ENCODE measurements at places on chromosomes 4 and X.

DNA sequence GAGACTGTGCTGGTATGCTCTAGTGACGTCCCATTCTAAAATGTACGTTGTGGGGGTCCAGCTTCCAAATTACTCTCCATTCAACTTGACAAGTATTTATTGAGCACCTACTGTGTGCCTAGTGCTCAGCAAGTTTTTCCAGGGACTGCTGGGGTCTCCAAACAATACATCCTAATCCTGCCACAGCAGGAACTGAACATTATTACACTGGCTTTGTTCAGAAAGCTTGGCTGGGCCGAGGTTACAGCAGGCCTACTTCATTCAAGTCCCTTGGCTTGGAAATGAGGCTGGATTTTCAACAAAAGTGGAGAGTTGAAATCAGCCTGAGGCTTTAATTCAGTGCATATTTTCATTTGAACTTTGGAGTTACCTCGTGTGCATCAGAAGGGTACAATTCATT is 78.0 kb downstream of the GUCY2F start:
- DNase-seq: no peak

GRCh38 chrX:39449352-39449751 is 648.1 kb downstream of the MID1IP1 start:
- no peak for DNase-seq

DNA sequence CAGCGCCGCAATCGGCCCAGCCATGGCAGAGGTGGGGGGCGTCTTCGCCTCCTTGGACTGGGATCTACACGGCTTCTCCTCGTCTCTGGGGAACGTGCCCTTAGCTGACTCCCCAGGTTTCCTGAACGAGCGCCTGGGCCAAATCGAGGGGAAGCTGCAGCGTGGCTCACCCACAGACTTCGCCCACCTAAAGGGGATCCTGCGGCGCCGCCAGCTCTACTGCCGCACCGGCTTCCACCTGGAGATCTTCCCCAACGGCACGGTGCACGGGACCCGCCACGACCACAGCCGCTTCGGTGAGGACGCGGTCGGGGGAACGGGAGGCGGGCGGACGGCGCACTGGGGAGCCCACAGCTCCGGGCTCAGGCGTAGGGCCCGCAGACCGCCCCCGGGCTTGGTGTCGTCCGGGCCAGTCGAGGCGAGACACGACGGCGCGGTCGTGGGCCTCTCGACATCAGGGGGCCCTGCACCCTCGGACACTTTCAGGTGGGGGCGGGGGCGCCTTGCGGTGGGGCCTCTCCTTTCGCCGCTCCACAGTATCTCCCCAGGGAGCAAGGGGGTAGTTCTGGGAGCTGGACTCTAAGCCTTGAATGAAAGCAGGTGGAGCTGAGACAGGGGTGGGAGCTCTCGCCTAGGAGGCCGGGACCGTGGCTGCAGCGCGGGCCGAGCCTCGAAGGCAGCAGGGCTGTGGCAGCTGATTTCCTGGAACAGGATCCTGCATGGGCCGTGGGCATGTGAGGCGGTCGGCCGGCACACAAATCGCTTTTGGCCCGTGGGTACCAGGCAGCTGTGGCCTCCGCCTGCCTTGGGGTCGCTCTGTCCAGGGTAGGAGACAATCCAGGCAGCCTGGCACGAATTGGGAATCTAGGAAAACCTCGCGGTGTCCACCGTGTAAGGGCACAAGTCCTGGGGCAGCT is 722 bp downstream of the FGF16 start:
- DNase-seq: no peak

DNA sequence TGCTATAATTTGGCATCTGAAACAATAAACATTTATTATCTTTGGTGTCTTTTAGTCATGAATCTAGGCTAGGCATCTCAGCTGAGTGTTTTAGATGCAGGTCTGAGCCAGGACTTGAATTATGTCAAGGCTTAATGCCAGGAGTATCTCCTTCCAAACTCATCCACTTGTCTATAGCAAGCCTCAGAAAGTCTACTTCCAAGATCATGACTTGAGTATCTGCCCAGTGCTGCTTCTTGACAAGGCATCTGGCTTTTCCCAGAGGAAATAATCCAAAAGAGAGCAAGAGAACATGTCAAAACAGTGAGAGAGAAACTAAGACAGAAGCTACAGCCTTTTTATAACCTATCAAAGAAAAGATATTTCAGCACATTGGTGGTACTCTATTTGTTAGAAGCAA is 1052.1 kb upstream of the PCDH10 start:
- no peak for DNase-seq

- no peak for DNase-seq
Observed at GRCh38 chr4:150251752-150252190, 173.5 kb downstream of the DCLK2 start.

DNA sequence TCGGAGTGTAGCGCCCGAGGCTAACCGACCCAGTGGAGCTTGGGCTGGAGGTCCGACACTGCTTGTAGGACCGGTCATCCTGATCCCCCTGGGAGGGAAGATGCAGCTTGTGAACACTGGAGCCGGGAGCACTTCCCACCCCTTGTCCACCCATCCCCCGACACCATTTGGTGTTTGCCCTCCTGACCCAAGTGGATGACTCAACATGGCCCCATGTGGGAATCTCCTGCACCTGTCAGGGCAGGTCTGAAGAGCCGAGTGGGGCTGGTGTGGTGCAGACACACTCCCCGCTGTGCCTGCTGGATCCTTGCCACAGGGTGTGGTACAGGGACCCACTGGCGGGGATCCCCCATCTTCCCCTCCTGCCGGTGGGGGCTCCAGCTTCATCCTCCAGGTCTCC is 90.0 kb upstream of the AFAP1 start:
- DNase-seq: no peak

- DNase-seq: no peak
Observed at GRCh38 chr4:163726641-163727040, 232.2 kb downstream of the TMA16 start.

- no peak for DNase-seq
Observed at GRCh38 chr4:6277139-6277802, 7.6 kb downstream of the WFS1 start.

GRCh38 chr4:45795135-45795534 is 328.7 kb downstream of the GABRG1 start:
- no peak for DNase-seq

DNA sequence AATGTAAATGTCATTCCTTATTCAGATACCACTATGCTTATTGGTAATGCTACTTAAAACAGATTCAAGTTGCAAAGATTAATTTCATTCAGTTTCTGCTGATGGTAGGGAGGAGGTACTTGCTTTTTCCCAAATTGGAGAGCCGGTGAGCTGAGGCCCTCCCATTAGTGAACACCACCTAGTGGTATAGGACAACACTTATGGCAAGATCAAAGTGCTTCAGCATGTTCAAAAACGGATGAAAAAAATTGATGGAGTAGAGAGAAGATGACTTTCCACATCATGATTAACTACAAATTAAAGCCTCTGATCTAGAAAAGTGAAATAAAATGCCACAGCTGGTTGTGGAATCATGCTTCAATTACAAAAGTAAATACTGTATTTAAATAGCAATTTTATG is 112.9 kb downstream of the MBNL3 start:
- no peak for DNase-seq

- DNase-seq: no peak
Observed at GRCh38 chr4:97645071-97645821, 498.0 kb downstream of the STPG2 start.

DNA sequence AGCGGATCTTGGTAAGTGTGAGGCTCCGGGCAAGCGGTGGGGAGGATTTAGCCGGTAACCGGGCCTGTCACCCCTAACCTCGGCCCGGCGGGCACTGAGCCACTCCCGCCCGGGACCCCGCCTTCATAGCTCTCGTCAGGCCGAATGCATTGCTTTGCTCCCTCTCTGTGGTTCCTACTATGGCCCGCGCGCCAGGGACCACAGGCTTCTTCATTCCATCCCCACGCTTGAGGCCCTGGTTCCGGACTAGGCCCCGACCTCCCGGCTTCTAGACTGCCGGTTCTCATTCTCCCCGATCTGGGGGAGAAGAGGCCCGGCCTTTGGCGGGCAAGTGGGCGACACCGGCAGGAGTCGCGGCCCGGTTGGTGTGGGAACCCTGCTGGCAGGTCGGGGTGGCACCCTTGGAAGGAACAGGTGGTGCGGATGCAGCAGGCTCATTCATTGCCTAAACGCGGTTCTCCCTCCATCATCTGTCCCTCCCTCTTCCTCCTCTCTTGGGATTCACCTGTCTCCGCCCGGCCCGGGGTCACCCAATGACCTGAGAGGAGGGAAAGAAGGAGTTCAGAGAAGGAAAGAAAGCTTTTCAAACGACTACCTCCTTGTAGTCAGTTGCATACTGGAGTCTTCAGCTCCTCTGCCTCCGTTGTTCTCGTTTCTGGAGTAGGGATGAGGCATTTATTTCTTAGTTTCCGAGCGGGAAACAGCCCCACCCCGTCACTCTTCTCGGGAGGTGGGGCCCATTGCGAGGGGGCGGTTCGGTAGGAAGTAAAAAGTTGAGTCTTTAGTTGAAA is at the start of gene NDUFC1:
Gene NDUFC1, minus strand, starts transcription at position 657 of the 791 bp plus-strand sequence. CDS start 6,679 bp downstream, outside the sequence.
- DNase-seq: no peak

- no peak for DNase-seq
Observed at GRCh38 chrX:10884246-10884645, 226.9 kb upstream of the HCCS start.

- DNase-seq: no peak
Observed at GRCh38 chr4:8770518-8771257, 101.0 kb downstream of the HMX1 start.

DNA sequence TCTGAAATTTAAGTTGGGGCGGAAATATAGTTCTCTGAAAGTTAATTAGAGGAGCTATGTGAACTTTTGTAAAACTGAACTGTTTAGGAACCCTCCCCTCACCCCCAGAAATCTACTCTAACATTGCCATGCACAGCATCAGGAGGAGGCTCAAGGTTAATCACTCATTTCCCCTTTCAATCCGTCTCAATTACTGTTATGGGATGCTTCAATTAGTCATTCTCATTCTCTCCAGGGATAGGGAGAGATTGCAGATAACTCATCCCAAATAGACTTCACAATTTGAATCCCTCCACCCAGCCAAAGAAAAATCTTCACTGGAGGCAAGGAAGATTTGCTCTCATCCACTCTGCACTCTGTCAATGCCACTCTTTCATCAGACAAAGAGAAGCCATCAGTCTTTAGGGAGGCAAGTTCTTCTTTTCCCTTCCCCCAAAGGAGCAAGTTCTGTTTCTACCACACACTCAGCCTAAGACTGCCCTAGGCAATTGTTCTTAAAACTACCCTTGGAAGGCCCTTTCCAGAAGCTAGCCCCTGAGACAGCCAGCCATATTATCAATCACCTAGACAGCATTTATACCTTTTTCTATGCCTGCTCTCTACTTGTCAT is 140.4 kb downstream of the SLC10A7 start:
- no peak for DNase-seq

- no peak for DNase-seq
Observed at GRCh38 chr4:61922766-61923165, 722.6 kb downstream of the ADGRL3 start.

GRCh38 chr4:169307576-169307975 is 36.8 kb upstream of the SH3RF1 start:
- no peak for DNase-seq

GRCh38 chr4:76426272-76426671 is 5.3 kb upstream of the CCDC158 start:
- DNase-seq: no peak

DNA sequence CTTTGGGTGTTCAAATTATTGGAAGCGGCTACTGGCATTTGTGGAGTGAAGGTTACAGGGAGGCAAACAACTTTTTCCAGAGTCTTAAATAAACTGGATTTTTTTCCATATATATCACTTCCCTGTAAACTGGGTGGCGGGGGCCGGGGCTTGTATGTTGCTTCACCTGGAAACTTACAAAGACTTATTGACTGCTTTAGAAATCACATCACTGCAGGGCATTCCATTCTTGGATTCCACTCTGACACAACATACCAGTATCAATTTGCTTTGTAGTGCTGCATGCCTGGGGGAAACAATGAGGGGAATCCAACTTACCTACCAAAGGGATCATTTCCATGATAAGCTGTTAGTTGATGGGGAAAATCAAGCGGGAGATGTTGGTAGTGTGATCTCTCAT is 21.7 kb upstream of the FAM156A start:
- no peak for DNase-seq

GRCh38 chr4:72463724-72464123 is 105.3 kb downstream of the ADAMTS3 start:
- DNase-seq: no peak

- no peak for DNase-seq
Observed at GRCh38 chr4:104868533-104868932, 278.1 kb upstream of the TET2 start.

DNA sequence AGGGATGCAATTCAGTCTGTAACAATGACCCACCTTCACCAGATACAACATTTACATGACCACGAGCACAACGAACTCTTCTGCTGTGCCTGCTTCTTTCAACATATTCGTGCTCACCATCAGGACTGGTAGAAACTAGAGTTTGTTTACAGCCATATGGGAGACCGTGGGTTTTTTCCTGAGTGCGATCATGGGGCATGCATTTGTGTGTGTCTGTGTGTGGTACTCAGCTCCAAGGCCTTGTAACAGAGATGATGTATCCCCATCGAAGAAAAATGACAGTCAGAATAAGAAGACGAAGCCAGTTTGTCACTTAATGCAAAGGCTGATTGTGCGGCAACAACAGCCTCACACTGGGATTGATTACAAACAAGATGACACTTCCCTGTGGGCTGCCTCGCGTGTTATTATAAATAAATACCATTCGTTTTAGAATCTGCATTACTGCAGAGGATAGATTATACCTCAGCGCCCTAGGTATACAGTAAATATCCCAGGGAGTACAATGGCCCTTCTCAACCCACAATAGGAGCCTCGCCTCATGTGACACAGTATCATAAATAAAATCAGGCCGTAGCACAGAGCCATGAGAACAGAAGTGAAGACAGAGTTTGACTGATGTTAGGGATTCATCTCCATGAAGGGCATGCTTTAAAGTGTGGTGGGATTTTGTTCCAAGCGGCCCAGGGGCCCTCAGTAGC is 97.3 kb upstream of the NOCT start:
- no peak for DNase-seq

Measured in H54 (cell line).